ENCODE measurements at places on chromosomes 3 and 15.

GRCh38 chr3:36394176-36394575 is 13.9 kb downstream of the STAC start:
- no peak for DNase-seq

DNA sequence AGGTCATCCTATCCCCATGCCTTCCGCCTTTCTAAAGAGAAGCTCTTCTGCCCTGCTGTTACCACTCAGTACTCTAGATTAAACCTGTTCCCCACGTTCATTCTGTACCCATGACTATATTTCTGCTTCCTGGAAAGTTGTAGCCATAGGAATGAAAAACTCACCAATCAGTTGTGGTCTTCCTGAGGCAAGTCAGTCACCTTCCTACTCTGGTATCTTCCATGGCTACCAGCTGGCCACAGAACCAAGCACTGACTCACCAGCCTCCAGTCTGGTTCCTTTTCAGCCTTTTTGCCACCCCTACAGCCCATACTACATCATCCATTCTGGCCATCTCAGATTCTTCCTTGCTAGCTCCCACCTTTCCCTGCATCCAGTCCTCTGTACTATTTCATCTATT is 46.4 kb downstream of the TMEM44 start:
- no peak for DNase-seq

GRCh38 chr15:52290329-52290728 is 5.3 kb downstream of the MYO5C start:
- DNase-seq: no peak

- DNase-seq: no peak
These were observed 370.9 kb downstream of the GABRG3 start for GRCh38 chr15:27341780-27342343.

- no peak for DNase-seq
These were observed 3.9 kb downstream of the SLC6A1 start for GRCh38 chr3:10996345-10997013.

- DNase-seq: no peak
These were observed 32.6 kb downstream of the TGM4 start for GRCh38 chr3:44906997-44907396.

DNA sequence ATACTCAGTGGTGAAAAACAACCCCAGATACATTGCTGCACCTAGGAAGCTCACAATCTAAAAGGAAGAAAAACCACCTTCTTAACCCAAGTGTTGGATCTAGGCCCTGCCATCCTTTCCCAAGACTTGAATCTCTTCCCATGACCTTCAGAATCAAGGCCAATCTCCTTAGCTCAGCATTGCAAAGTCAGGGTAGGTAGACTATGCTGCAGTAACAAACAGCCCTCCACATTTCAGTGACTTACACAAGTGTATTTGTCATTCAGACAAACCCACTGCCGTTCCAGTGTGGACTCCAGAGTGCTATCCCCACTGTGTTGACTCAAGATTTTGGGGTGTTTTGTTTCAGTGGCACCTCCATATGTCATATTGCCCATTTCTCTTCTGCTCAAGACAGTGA is 278.4 kb downstream of the UACA start:
- no peak for DNase-seq

GRCh38 chr15:73617913-73618312 is 15.3 kb downstream of the NPTN start:
- DNase-seq: no peak

- DNase-seq: peak; percentile 30
These were observed 8.2 kb upstream of the ZNF589 start for GRCh38 chr3:48232734-48233133.

DNA sequence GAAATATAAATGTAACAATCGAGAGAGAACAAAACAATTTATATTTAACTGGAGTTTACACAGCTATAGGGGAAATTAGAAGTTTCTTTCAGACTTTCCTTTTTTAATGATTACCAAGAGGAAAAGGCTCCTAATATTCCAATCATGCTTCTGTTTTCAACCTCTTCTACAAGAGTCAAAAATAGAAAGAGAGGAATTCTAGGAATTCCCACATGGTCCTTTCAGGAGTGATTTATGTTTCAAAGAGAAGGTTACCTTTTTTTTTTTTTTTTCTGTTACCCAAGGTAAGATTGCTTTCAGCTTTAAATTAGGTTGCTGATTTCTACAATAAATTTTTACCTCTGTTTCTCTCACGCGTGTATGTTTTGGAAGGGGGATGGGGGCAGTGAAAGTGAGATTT is 355.3 kb upstream of the DCBLD2 start:
- no peak for DNase-seq

- DNase-seq: no peak
These were observed 1053.1 kb downstream of the DIPK2A start for GRCh38 chr3:145024700-145025099.

DNA sequence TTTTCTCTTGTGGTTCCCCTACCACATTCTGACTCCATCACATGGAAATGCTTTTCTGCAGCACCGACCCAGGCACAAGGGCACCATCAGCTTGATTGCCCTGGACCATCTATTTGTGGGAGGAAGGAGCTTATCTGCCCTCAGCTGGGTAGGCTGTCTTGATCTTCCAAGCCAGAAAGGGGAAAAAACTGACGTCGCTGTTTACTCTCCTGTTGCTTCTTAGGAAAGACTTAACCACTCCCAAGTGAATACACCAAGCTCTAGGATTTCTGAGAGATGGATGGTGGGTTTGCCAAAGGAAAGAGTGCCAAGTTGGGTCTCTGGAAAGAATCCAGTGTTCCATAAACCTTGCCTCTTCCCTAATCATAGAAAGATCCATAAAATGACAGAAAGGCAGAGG is 4.0 kb downstream of the TNFAIP8L3 start:
- no peak for DNase-seq

DNA sequence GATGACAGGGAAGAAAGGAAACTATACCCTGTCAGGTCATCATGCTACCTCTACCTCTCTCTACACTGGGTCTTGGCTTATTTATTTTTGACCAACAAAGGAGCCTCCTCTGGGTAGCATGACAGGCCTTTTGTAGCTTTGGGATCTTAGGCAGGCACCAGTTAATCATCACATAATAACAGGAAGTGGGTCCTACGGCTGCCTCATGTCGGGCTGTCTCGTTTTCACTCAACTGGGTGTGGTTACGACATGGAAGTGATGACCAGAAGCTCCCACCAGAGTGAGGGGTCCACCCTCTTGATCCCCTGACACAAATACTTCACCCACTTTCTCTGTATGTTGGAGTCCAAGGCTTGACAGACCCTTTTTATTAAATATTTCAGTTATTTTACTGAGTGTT is 105.3 kb downstream of the CD47 start:
- DNase-seq: no peak

DNA sequence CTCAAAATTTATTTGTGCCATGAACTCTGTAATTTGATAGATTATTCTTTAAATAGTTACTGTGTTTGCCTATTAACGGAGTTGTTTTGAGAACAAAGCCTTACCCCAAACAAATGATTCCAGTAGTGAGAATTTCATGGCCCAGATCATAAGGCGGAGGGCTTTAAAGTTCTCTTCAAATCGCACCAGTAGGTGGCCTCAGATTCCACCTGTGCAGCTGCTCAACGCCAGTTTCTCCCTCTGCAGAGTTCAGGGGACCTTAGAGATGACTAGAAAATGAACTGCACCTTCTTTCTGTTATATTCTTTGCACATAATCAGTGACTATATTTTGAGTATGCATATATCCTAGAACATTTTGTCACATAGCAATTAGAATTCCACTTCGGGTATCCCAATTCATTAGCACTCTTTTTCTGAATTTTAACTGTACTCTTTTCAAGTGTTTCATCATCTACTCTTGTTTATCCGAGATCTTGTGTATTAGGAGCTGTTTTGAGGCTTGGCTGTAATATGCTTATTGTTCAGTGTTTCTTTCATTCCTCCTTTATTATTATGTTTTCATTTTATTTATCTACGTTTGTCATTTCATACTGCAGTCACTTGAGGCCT is 232.6 kb upstream of the CHRM5 start:
- DNase-seq: no peak

DNA sequence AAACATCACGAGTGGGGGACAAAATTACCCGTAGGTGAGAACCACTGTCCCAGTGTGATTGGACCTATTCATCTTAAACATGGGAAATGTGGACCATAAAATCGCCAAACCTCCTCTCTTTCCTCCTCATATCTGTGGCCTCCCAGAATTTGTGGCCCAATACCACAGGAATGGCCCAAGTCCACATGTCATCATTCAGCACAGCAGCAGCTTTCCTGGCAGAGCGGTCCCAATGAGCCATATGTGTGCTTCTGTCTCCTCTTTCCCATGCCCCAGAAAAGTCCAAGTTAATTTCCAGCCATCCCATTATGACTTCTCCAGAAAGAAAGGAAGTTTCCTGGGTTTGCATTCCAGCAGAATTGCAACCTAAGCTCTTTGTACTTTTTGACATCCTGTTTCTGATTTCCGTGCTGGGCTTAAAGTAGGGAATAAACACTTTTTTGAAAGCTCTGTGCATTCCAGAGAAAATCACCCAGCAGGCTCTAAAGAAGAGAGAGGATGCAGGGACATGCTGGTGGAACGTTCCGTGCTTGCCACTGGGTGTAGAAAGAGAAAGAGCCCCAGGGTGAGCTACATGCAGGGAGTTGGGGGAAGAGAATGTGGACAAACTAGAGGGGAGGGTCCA is 259.4 kb upstream of the PROK2 start:
- DNase-seq: no peak

DNA sequence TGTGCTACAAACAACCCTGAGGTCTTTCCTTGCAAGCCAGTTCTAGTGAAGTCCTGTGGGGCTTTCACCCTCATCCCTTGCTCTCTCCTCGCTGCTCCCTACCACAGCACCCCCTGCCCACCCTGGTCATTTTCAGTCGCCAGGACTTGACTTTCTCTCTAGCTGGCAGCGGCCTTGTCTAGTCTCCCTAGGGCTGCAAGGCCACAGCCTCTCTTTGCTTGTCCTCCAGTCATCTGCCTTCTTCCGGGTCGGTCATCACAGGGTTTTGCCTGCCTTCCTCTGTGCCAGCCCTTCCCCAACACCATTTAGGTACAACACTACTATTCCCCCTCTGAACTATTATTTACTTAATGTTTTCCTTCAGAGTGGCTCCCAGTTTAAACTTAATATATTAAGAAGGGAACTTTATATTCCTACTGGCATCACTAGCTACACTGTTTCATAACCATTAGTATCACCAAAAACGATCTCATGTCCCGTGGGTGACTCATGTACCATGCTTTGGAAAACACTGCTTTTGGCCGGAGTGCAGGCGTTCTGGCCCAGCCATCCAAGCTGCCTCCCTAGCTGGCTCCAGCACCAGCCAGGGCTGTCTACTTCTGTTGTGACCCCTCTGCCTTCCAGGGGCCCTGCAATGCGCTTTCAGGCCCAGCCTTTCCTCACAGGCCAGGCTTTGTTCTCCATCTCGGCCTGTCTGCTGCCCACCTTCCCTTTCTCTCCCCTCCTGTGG is 21.4 kb downstream of the FAH start:
- no peak for DNase-seq

DNA sequence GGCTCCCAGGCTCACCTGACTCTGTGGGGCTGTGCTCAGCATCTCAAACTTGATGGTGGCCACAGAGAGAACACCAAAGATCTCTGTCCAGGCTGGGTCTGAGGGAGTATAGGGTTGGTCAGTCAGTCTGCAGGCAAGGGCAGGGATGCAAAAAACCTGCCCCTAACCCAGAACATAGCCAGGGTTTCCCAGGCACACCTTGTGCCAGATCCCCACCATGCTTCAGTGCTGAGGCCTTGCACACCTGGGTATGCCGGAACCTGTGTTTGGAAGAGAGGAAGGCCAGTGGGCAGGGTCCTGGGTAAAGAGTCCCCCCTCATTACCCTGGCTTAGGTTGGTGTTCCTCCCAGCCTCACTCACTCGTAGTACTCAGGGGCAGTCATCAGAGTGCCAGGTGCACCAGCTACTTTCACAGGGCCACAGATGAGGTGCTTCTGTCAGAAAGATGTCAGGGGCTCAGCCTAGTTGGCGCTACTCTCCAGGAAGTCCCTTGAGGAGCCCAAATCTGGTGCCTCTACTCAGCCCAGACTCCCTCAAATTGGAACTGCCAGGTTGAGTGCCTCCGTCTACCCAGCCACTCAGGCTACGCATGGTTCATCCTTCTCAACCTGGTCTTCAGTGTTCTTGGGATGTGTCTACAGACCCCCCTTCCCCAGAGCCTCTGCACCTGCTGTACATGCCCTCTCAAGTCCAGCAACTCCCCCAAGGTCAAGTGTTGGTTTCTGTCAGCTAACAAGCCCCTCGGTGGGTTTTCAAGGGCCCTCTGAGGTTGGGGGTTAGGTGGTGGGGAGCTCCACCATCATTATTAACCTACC is 1.8 kb downstream of the DALRD3 start:
- no peak for DNase-seq

DNA sequence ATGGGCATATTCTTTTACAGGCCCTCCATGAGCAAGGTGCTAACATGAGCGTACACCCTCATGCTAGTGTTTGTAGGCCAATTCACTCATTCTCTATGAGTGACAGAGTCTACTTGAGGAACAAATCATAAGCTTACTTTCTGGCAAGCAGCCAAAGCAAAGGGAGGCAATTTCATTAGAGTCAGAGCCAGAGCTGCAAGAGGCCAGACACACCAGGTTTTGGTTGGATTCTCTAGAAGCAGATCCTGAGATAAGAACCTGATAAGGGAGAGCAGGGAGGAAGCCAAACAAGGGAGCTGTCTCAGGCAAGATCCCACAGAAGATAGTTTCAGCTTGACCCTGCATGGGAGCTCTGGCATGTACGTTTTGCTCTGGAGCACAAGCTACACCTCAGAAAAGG is 214.1 kb upstream of the CTNNB1 start:
- DNase-seq: no peak
